NCI-H2171 treated with DMSO at 0.1 percent for 48 hours (cell line): ENCODE measurements at places on chromosomes 5 and 9.

- DNase-seq: no peak
Observed at GRCh38 chr5:58294598-58295305, 165.1 kb downstream of the PLK2 start.

GRCh38 chr5:9622971-9623421 lies 7.2 kb downstream of the TAS2R1 start:
- DNase-seq: no peak

DNA sequence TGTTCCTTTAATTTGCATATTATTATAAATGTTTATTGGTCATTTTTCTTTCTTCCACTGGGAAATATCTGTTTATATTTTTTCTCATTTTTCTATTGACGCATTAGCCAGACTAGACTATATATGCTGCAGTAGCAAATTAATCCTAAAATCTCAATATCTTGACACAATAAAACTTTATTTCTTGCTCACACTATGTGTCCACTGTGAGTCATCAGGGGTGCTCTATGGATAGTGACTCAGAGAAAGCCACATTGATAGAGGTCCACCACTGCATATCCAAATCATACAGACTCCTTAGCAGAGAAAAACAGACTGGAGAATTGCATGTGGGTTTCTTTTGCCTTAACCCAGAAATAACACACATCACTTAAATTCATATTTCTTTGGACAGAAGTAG lies 20.8 kb downstream of the OR1L3 start:
- DNase-seq: no peak

DNA sequence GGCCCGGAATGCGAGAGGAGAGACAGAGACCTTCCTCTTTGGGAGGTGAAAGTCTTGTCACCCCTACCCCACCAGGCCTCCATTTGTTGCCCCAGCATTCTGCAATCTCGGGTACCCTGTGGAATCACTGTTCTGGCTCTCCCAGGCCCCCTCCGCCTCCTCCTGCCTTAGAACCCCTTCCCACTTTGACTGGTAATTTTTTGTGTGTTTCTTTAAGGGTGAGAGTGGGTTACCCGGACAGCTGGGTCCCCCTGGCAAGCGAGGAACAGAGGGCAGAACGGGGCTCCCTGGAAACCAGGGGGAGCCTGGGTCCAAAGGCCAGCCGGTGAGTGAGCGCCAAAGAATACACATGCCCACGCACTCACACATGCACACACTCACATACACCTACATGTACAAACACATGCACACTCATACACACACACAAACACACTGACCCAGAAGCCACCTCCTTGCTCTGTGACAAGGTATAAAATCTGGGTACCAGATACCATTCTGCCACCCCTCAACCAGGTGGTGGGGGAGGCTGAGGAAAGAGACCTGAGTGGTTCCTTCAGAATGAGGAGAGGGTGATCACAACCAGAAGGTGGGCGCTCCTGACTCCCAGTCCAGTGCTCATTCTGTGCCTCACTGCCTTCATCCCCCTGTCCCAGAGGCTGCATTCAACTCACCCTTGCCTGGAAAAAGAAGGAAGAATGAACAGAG lies 30.9 kb upstream of the ORM1 start:
- DNase-seq: no peak

DNA sequence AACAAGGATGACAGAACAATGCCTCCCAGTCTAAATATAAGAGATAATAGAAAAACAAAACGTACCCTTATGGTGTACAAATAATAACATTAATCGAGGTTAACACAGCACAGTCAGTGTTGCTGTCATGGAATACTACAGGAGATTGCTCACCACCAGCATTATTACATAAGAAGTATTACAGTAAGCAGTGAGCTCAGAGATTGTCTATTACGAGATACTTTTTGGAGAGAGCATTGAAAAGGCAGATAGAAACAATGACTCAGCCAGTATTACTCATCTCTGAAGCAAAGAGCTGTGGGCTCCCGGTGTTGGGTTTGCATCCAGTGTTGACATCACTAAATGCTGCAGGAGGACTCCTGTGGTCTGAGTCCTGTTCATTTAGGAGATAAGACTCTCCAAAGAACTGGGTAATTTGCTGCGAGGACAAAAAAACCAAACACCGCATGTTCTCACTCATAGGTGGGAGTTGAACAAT lies 191.9 kb upstream of the SEMA6A start:
- no peak for DNase-seq

DNA sequence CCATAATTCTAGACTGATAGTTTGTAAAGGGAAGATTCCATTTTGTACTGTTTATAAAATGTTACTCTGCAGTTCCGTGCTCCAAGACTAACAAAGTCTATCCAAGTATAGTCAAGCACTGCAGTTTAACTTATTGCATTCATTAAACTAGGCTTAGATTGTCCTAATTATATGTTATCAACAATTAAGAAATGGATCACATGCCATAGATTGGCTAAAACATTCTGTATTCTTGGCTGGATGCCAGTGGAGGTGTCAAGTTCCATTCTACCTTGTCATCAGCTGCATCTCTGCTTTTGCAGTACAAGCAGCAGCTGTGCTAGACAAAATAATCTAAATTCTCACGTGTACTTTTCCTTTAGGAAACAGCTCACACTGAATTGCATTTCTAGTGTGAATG lies 69.4 kb upstream of the MEF2C start:
- DNase-seq: peak; percentile 51

GRCh38 chr5:20974426-20974825 lies 986.4 kb upstream of the CDH18 start:
- DNase-seq: peak; percentile 94

- DNase-seq: no peak
Observed at GRCh38 chr5:172664681-172665541, 23.8 kb downstream of the NEURL1B start.

DNA sequence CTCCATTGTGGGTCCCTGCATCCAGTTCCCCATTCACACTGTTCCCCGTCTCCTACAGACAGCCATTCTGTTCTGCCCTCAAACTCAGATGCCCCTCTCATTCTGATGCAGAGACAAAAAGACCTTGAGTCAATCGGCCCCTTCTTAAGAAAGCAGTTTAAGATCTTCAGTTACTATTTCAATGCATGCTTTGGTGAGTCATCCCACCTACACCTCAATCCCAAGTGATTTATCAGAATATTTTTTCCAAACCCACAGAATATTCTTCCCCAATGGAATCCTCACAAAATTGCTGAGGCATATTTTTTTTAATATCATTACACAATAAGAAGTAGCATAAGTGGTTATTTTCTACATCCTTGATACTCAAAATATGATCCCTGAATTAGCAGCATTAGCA lies 92.4 kb upstream of the SLC1A1 start:
- DNase-seq: no peak

GRCh38 chr5:72160329-72160728 lies 53.1 kb downstream of the MAP1B start:
- DNase-seq: no peak

- no peak for DNase-seq
Observed at GRCh38 chr9:110027671-110028081, 180.3 kb downstream of the C9orf152 start.

GRCh38 chr9:13282998-13283397 lies 3.5 kb upstream of the MPDZ start:
- DNase-seq: no peak

DNA sequence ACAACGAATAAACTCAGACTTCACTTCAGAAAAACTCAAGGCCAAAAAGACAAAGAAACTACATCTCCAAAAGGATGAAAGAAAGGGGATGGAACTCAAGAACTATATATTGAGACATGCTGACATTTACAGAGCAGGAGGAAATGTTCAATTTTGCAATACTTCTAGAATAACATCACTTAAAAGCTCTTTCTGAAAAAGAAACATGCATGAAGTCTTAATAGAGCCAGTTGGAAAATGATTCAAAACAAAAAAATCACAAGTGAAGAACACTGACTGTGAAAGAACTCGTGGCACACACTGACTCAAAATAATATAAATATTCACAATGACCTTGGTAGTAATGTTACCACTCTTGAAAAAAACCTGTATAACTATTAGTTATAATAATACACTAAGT lies 267.8 kb upstream of the NREP start:
- no peak for DNase-seq

DNA sequence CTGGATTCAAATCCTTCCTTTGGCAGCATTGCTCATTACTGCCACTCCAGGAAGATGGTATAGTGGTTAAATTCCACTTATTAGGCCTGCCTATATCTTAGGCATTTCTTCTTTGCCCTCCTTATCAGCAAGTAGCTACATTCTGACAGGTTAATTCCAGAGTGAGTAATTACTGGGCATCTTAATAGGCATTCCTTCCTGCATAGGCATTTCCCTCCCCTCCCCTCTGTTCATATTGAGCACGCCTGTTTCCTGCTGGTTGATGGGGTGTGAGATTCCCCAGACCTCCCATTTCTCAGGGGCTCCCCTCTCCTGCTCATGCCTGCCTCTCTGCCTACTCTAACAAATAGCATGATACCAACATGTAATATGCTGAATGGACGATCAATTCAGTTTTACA lies 305.9 kb downstream of the CYLC2 start:
- DNase-seq: no peak

- DNase-seq: no peak
Observed at GRCh38 chr9:4327504-4328191, 27.8 kb upstream of the GLIS3 start.

GRCh38 chr5:171692107-171692506 lies 93.5 kb upstream of the SMIM23 start:
- no peak for DNase-seq

- DNase-seq: no peak
Observed at GRCh38 chr9:126784401-126784800, 20.4 kb upstream of the ZBTB43 start.

GRCh38 chr9:111035543-111036428 lies 2.5 kb downstream of the LPAR1 start:
- no peak for DNase-seq

DNA sequence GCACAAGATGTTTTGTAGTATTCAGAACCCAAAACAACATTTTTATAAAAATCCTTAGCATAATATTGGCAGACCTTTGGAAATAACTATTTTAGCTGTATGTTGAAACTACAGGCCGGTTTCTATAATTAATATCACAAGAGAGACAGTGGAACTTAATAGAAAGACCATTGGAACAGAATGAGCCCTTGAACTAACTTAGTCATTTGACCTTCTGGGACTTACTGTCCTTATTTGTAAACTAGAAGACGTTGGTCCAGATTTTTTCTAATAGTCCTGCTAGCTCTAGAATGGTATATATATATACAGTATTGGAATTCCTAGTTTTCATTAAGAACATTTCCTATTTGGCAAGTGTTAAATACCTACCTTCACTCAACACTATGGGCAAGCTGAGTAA lies 69.5 kb upstream of the ALDH1A1 start:
- DNase-seq: no peak

- DNase-seq: no peak
Observed at GRCh38 chr5:173764332-173765028, 123.7 kb upstream of the CPEB4 start.

DNA sequence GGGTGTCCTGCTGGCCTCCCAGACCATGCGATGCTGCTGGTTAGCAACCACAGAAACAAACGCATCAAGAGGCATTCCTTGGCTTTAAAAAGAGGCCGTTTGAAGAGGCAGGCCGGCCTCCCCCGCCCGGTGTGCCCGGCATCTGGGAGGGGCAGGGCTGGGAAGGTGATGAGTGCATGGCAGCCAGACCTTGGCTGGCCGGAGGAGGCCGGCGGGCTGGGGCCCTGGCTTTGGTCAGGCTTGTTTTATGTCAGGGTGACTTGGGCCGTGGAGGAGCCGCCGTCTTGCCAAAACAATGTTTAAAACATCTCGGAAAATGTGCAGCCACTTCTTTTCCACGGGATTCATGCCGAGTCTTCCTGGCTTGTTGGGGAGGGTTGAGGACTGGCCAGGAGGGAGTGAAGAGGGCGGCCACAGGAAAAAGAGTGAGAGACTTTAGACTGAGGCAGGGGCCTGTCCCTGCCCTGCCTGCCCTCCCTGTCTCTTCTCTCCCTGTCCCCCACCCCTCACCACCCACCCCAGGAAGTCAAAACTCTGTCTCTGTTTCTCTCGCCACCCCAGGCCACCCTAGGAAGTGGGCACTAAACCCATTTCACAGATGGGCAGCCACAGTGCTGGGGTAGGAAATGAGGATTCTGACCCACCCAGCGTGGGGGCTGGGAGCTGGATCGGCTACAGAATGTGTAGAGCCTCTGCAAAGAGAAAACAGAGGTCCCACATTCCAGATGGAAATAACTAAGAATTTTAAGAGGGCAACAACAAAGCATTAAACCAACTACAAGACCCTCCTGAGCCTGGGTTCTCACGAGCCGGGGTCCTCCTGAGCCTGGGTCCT lies 143.0 kb downstream of the RXRA start:
- no peak for DNase-seq

DNA sequence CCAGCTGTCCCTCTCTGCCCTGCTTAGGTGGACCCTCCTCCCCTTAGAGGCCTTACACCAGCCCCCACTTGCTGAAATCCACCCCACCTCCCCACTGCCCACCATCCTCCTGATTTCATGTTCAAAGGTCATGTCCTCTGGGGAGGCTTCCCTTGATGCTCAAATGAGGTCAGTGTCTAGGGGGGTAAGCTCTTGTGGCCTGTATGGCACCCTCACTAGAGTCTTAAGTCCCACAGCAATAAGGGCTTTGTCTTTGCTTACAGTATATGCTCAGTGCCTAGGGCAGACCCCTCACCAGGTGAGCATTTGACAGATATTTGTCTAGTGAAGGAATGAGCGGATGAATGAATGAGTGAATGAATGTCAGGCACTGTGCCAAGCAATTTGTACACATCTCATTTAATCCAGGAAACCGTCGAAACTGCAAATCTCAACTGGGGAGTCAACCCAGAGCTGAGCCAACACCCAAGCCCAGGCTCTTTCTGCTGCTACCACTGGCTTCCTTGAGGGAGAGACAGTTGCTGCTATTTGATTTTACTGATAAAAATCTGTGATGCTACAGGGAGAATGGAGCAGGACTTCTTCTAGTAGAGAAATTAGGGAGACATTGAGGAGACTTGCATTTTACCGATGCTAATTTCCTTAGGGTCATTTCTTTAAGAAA lies 101.9 kb downstream of the IQGAP2 start:
- DNase-seq: no peak

GRCh38 chr5:172076761-172077244 lies 70.4 kb upstream of the FBXW11 start:
- no peak for DNase-seq

DNA sequence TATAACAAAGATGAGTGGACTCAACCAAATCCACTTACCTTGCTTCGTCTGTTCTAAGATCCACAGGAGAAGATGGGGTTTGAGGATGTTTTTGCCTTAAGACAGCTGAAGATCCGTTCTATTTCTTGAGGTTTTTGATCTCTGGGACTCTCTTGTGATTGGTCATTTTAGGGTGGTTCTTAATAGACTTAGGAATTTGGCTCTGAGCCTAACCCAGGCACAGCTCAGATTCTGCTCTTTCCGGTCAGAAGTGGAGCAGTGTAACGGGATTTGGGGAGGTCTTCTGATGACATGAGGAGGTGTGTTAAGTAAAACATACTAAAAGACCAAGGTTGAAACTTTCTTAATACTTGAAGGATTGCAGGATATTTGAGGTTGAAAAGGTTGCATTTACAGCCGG lies 166.9 kb downstream of the DMRT2 start:
- DNase-seq: no peak
